ENCODE measurements at places on chromosomes 13 and 19.

DNA sequence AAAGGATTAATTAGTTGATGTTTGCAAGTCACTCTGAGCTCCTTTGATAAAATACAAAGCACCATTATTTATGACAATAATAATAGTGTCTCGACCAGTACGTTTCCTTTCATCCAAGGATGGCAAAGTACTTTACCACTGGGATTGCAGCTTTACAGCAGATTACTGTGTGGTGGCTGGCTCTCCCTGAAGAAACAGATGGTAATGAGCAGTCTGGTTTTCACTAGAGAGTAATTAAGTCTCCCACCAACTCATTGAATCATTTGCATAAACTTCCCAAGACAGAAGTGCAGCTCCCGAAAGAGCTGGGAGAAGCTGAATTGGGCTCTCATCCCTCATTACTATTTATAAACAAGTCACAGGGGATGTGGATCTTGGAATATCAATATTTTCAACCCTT, 48.7 kb downstream of the KLF5 start:
- DNase-seq = no peak

- DNase-seq = no peak
Measured at GRCh38 chr13:45750566-45750965, 48.4 kb downstream of the CBY2 start.

- no peak for DNase-seq
Measured at GRCh38 chr13:92963029-92963428, 263.6 kb upstream of the GPC6 start.

GRCh38 chr13:25840261-25840660, 211.6 kb downstream of the SHISA2 start:
- no peak for DNase-seq

DNA sequence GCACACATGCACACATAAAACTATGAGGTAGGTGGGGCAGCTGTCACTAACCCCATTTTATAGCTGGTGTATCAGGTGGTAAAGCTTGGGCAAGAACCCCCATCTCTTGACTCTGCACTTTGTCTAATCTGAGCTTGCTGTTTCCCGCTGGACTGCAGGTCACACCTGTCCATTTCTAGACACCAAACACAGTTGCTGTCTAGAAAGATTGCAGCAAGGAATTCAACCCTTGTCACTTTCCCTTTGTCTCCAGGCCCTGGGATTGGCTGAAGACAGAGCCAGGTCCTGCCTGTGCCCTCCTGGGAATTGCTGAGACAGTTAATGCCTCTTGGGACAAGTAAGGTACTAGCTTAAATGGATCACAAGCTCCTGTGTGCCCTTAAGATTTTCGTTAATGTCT, 83.8 kb downstream of the RNASEH2B start:
- DNase-seq = no peak

- DNase-seq = no peak
Measured at GRCh38 chr19:52335768-52336116, 301 bp upstream of the ZNF610 start.
